ENCODE measurements at places on chromosomes 12 and 14.

DNA sequence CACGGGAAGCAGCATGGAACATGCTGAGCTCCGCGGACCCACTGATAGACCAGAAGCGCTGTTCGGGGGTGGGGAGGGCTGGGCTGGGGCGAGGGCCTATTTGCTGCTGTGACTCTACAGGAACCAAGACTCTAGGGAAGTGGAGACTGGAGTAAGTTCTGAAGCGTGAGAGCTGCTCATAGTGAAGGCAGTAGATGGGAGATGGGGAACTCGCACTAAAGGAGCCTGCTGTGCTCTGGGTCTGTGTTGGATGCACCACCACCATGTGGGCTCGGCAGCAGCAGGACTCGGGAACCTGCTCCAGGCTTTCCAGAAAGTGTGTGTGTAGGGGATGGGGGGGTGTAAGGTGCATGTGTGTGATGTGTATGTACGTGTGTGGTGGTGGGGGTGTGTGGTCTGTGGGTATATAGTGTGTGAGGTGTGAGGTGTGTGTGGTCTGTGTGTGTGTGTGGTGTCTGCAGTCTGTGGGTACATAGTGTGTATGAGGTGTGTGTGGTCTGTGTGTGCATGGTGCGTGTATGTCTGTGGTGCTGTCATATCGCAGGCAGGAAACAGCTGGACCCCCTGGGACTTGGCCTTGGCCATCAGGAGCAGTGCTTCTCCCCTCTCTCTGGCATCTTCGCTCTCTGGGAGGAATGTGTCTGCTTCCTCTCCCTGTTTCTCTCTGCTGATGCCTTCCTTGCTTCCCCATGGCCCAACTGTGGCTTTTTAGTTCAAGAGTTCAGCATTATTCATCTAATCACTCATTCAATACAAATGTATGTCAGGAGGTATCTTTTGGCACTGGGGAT is 378.9 kb downstream of the FUT8 start:
- no peak for DNase-seq

- DNase-seq, result no peak
These were observed 9.9 kb upstream of the LBHD2 start for GRCh38 chr14:103073876-103074728.

DNA sequence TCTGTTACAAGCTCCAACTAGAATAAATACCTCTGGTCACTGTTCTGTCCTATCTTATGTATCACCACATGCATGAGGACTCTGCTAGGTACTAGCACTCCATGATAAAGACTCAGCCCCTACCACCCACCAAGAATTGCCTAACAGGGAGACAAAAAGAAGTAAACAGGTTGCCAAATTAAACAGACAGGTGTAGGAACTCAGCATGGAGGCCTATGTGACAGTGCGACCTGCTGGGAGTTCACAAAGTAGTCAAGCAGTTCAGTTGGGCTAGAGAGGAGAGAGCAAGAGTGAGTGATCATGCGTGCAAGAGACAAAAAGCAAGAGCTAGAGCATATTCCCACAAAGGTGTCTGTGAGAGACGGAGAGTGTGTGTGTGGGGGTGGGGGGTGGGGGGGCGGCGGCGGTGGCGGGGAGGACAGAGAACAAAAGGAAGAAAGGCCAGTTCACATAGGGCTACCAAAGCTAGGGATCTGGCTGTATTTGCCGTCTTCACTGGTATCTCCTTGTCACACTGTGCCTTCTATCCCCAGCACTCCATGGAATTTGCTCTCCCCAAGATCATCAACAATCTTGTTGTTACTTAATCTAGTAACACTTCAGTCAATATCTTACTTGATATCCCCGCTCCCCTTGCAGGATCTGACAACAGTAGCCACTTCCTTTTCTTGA is 81.2 kb downstream of the SPPL3 start:
- no peak for DNase-seq

DNA sequence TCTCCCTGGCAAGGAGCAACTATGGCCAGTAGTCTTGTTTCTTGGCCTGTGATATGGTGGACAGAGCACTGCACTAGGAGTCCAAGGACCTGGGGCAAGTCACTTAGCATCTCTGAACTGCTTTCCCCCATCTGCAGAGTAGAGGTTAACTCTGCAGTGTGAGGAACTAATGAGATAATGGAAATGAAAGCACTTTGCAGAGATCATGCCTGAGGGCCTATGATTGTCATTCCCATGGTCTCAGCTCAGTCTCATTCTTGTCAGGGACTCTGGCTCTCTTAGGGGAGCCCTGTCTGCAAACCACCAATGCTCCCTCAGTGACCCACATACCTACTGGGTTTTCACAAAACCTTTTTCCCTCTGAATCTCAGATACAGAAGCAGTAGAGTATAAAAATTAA is 6.5 kb upstream of the PNMA1 start:
- no peak for DNase-seq

- no peak for DNase-seq
These were observed 47.5 kb upstream of the TCL1A start for GRCh38 chr14:95761436-95761835.

DNA sequence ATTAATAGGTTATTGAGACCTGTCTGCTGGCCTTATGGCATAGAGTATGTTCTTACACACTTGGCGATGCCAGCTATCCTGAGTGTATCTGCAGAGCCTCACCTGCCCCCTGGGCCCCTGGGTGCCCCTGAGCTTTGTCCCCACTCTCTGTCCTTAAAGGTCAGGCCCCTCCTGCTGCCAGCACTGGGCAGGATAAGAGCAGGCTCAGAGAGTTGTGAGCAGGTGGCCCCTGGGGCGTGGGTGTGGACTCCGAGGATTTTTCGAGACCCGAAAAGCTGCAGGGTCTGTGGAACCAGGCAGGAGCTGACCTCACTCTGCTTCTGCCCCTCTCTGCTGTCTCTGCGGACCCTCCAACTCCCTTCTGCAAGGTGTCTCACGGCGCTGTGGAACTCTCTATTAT is 8.2 kb downstream of the HIP1R start:
- DNase-seq, result no peak

GRCh38 chr12:104680070-104680469 is 223.3 kb downstream of the CHST11 start:
- peak; percentile 51 for DNase-seq

DNA sequence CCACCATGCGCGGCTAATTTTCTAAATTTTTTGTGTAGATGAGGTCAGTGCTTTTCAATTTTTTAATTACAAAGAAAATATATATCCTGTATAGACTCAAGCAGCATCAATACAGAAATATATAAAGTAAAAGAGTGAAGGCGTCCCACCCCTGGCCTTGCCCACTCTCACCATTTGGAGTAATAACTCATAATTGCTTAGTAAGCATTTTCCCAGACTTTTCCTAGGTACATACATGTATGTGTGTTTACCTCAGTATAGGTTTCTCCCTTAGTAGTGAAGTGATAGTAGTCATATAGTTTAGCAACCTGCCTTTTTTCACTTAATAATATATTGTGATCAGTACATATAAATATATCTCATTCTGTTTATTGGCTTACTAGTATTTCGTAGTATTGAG is 200.1 kb downstream of the NUBPL start:
- no peak for DNase-seq
